ENCODE measurements at places on chromosomes 4 and X.

GRCh38 chr4:56062106-56062505, 113.4 kb downstream of the CEP135 start:
- no peak for DNase-seq

DNA sequence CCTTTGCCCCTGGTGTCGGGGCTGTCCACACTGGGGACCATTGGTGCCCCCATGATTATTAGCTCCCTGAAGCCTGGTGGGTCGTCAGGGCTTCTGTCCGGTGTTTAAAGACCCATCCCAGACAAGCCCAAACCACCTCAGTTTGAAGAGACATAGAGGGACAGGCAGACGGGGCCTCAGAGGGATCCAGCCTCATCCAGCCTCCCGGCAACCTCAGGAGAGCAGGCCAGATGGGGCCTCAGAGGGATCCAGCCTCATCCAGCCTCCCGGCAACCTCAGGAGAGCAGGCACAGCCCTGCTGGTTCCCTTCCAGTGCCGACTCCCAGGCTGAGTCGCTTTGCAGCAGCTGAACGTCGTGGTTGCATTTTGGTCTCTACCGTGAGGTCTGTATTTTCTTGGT, 32.1 kb downstream of the PIGG start:
- no peak for DNase-seq

GRCh38 chr4:111136967-111137366, 514.1 kb upstream of the PITX2 start:
- DNase-seq: no peak

DNA sequence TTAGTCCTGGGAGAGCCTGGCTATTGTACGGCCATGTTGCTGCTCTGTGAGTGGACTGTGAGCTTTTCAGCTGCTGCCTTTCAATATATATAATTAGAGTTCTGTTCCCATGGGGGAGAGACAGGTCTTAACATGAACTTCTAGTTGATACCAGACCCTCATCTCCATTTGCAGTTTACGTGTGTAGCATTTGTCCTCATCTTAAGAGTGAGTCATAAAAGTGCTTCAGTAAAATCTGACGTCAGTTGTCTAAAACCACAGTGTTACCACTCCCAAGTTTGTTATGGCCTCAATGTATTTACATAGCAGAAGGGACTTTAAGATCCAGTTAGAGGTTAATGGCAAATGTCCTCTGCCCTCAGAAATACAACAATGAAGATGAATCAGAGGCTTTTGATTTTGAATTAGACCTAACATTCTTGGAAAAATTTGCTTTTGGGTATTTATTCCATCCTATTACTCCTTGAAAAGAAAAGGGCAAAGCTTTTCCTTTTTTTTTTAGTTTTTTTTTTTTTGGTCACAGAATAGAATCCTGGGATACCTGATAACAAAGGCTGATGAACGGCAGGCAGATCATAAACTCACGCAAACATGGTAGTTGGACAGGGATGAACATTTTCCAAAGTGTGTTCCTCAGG, 38.6 kb downstream of the PHOX2B start:
- DNase-seq: no peak

DNA sequence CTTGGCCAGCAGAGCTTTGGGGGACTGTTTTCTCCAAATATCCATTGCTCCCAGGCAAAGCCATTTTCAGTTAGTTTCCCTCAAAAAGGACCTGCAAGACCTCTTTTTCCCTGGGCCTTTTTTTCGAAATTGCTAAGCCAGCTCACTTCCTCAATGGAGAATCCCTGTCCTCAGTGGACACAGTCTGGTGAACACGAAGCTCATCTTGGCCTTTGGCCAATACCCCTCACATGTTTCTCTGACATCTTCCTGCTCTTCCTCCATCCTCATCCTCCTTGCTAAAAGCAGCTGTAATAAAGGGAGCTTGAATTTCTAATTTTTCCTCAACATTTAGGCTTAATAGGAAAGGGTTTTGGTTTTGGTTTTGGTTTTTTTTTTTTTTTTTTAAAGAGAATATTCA, 17.6 kb upstream of the PRPS1 start:
- DNase-seq: no peak

DNA sequence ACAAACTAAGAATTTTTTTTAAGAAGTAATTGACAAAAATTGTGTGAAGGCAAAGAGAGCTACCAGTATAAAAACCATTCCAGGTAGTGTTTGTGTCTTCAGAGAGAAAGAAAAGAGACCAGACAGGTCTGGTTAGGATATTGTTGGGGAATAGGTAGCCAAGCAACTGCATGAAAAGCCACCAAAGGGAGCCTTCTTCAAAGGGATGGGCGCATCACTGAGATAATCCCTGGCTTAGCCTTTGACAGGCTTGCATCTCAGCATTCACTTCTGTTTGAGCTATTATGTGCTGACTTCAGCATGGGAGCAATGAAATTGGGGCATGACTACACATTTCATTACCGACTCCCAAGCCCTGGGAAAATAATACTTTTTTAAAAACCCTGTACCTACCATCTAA, 496.6 kb downstream of the IL1RAPL1 start:
- no peak for DNase-seq

DNA sequence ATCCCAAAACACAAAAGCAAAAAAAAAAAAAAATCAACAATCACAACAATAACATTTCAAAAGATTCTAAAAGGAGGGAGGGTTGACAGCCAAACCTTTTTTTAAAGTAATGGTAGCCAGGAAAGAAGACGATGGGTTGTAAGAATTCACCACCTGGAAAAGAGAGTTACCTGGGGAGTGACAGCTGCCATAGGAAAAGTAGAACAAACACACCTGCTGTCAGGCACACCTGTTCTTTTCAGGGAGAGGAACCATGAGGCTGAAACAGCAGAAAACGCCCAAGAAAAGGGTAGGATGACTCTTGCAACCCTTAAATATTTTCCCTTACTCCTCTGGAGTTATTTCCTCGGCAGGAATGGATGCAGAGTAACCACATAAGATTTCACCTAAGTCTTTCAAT, 388.4 kb upstream of the TEX13C start:
- no peak for DNase-seq

GRCh38 chr4:2067446-2068197, 8.5 kb downstream of the NAT8L start:
- no peak for DNase-seq

GRCh38 chrX:155094468-155095061, 23.3 kb downstream of the BRCC3 start:
- DNase-seq: no peak

DNA sequence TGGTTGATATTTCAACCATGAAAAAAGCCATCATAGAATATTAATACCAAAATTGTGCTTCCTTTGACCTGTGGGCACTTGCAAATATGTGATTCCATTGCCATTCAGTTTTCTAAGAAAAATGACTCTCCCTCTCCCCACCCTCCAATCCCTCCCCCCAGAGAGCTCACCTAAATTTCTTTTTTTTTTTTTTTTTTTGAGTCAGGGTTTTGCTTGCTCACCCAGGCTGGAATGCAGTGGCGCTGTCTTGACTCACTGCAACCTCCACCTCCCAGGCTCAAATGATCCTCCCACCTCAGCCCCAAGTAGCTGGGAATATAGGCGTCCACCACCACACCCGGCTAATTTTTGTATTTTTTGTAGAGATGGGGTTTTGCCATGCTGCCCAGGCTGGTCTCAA, 47.0 kb downstream of the SNX25 start:
- no peak for DNase-seq

- no peak for DNase-seq
Observed at GRCh38 chr4:101414496-101414895, 67.2 kb upstream of the PPP3CA start.

GRCh38 chr4:3682236-3683076, 83.7 kb upstream of the ADRA2C start:
- DNase-seq: no peak

- no peak for DNase-seq
Observed at GRCh38 chrX:30228526-30228925, 1.9 kb upstream of the MAGEB3 start.

GRCh38 chr4:56078866-56079265, 130.1 kb downstream of the CEP135 start:
- DNase-seq: no peak

DNA sequence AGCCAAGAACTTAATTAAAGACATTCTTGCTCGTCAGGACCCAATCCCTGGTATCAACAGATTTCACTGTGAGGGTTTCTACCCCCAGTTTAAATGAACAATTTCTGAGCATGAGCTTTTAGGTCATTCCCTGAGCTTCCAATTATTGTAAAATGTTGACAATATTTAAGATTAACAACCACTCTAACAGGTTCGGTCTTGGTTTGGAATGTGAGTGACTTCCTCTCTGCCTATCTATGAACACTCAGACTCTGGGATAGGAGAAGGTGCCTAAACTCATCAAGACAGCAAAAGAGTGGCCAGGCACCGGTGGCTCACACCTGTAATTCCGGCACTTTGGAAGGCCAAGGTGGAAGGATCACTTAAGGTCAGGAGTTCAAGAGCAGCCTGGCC, 82.9 kb upstream of the TMEM150C start:
- DNase-seq: no peak

DNA sequence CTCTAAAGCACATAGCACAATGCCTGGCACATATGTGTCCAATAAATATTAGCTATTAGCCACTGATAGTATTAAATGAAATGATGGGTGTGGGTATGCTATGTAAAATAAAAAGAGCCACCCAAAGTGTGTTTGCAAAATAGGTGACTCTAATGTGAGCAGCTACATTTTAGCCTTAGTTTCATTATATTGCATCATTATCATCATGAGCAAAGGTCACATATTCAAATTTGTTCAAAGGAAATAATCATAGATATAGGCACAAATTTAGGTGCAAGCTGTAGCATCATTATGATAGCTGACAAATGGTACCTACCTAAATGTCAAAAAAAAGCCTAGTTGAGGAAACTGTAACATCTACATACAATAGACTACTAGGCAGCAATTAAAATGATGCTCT, 373.9 kb upstream of the FGF13 start:
- DNase-seq: no peak
